ENCODE measurements at places on chromosomes 12 and 14.

- DNase-seq = no peak
Observed at GRCh38 chr12:113071135-113072112, 14.9 kb downstream of the DTX1 start.

- no peak for DNase-seq
Observed at GRCh38 chr14:55851301-55851700, 266.9 kb upstream of the PELI2 start.

DNA sequence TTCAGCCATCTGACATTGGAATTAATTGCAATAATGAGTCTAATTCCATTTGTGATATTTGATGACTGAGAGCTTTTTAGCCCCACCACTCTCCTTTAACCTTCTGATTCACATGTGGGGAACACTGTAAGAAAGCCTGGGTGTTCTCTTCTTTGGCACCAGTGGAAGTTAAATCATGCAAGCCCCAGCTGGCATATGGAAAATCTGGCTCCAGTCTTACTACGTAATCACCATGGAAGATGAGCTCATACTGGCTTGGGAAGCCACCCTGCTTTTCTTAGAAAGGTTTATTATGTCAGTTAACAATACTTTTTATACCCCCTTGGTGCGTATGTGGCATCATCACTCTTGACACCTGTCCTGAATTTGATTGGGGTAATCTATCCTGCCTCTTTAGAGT lies 479.3 kb downstream of the SLC16A7 start:
- DNase-seq = no peak

DNA sequence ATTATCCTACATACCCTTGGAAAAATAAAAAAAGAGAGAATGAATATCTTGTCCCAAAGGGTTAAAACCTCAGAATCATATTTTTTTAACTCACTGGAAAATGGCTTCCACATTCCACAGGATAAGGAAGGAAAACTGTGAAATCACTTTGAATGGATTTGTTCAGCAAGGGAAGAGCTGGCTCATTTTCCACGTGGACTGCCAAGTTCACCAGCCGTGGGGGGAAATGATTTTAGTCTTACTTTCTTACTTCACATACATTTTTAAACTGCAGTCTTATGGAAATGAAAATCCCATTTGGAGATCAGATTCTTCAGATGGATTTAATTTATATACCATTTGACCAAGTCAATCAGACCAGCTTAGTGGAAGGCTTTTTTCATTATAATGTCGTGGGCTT lies 29.9 kb upstream of the AEBP2 start:
- no peak for DNase-seq

- DNase-seq = no peak
Observed at GRCh38 chr14:29926701-29927375, 809 bp downstream of the PRKD1 start.
